ENCODE measurements at places on chromosomes 16 and 17.
A peak's percentile ranks its signal among the peaks of the same experiment; 100 is the strongest.

GRCh38 chr16:68487669-68488068 lies 39.4 kb upstream of the SMPD3 start:
- H3K4me3 ChIP-seq, result no peak overlapping the region
- DNase-seq, result no peak
- no peaks in the 10 kb centered on the region for H3K36me3 ChIP-seq
- peaks cover 14% of the 10 kb centered on the region for H3K4me1 ChIP-seq
- no peak overlapping the region for H3K27ac ChIP-seq
- no peaks in the 10 kb centered on the region for H3K27me3 ChIP-seq

DNA sequence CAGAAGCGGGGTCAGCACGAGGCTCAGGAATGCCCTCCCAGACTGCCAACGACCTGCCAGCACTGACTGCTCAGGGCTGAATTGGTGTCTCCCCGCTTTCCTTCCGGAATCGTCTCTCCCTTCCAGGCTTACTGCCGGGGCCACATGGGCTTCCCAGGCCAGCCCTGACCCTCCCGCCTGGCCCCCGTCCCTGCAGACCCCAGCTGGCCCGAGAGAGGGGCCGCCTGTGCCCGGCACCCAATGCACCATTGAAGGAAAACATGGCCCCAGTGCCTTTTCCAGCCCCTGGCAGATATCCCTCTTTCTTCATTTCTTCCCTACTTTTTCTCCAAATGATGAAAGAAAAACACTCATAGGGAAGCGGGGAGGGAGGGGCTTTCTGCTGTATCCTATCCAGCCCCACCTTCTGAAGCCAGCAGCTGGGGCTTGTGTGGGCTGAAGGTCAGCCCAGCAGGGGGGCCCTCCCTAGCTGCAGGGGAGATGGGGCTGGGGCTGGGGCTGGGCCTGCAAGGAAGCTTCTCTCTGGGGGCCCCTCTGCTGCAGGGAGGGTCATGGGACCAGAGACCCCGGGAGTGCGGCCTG lies 25.9 kb downstream of the ZNF469 start:
- H3K4me3 ChIP-seq, result no peak overlapping the region
- H3K27me3 ChIP-seq, result peaks cover 16% of the 10 kb centered on the region
- DNase-seq, result no peak
- H3K27ac ChIP-seq, result no peak overlapping the region
- H3K4me1 ChIP-seq, result no peaks in the 10 kb centered on the region

- DNase-seq, result no peak
- no peaks in the 10 kb centered on the region for H3K27me3 ChIP-seq
- H3K4me3 ChIP-seq, result no peak overlapping the region
- H3K36me3 ChIP-seq, result peaks cover 18% of the 10 kb centered on the region
These were observed 7.5 kb downstream of the SRSF1 start for GRCh38 chr17:57999496-58000017.

DNA sequence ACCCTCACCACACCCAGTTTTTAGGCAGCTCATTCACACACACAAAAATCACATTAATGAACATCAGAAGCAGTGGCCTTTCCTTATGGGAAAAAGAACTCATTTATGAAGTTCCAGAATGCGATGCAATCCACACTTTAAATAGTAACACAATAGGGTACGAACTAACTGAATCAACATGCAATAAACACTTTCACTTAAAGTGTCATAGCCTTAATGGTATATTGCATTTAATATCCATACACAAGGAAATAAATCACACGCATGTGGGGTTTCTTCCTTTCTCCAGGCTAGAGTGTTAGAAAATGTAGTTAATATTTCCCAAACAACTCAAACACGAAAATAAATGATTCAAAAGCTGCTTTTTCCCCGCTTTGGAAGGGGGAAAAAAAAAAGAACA lies 19.7 kb downstream of the ADCY9 start:
- peaks cover 9% of the 10 kb centered on the region for H3K4me1 ChIP-seq
- no peak overlapping the region for H3K4me3 ChIP-seq
- no peak overlapping the region for H3K27ac ChIP-seq
- no peaks in the 10 kb centered on the region for H3K36me3 ChIP-seq
- no peaks in the 10 kb centered on the region for H3K27me3 ChIP-seq

DNA sequence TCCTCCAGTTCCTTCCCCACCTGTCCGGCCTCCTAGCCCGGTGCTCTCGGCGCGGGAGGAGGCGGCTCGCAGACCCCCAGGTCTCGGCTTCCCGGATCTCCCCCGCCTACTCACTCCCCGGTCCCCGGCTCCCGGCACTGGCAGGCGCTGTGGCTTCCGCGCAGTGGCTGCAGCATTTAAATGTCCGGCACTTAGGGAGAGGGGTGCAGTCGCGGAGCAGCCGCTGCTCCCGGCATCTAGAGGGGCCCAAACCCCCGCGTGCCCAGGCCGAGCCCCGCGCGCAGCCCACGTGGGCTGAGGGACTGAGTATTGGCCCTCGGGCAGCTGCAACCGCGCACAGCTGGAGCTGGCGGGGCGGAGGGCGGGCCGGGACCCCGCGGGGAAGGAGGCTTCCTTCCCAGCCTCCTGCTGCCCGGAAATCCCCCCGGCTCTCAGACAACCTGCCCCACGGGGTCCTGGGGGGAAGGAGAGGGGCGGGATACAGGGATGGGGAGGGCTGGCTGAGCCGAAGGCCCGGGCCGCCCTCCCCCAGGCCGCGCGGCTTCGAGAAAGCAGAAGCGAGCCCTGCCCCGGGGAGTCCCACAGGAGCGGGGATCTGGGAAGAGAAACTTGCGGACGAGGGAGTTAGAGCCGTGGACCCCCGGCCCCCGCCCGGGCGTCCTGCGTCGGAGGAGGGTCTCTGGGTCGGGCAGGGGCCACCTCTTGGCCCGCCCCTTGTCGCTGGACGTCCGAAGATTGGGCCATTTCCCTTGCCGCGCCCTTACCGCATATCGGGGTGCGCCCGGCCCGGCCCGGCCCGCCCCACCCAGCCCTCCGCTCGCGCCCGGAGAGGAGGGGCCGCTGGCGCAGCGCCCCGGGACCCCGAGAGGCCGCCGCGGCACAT lies at the start of gene MMP25:
TSS of gene MMP25 (plus strand) at position 804 of the 883 bp plus-strand sequence. CDS start 357 bp downstream, outside the sequence.
- no peak for DNase-seq
- H3K27me3 ChIP-seq, result peaks cover 70% of the 10 kb centered on the region
- no peaks in the 10 kb centered on the region for H3K36me3 ChIP-seq
- peaks cover 5% of the 10 kb centered on the region for H3K4me1 ChIP-seq

DNA sequence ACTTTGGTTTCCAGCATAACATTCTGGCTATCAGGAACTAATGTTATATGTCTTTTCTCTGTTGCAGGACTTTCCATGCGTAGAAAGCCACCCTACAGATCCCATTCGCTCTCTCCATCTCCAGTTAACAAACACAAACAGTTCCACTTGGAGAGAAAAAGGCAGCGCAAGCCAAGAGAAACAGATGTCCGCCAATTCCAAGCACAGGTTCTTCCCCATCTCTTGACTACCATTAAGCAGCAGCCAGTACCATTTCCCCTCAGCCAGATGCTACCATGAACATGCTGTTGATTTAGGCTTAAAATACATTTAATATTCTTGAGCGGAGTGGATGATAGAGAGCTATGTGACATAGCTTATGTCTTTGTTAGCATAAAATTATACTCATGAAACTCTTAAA lies 22.4 kb downstream of the CEP95 start:
- H3K36me3 ChIP-seq, result peaks cover 27% of the 10 kb centered on the region
- no peak overlapping the region for H3K27ac ChIP-seq
- no peaks in the 10 kb centered on the region for H3K4me1 ChIP-seq
- no peak overlapping the region for H3K4me3 ChIP-seq
- no peak for DNase-seq

GRCh38 chr16:72394526-72394925 lies 222.6 kb upstream of the PMFBP1 start:
- H3K27ac ChIP-seq, result no peak overlapping the region

DNA sequence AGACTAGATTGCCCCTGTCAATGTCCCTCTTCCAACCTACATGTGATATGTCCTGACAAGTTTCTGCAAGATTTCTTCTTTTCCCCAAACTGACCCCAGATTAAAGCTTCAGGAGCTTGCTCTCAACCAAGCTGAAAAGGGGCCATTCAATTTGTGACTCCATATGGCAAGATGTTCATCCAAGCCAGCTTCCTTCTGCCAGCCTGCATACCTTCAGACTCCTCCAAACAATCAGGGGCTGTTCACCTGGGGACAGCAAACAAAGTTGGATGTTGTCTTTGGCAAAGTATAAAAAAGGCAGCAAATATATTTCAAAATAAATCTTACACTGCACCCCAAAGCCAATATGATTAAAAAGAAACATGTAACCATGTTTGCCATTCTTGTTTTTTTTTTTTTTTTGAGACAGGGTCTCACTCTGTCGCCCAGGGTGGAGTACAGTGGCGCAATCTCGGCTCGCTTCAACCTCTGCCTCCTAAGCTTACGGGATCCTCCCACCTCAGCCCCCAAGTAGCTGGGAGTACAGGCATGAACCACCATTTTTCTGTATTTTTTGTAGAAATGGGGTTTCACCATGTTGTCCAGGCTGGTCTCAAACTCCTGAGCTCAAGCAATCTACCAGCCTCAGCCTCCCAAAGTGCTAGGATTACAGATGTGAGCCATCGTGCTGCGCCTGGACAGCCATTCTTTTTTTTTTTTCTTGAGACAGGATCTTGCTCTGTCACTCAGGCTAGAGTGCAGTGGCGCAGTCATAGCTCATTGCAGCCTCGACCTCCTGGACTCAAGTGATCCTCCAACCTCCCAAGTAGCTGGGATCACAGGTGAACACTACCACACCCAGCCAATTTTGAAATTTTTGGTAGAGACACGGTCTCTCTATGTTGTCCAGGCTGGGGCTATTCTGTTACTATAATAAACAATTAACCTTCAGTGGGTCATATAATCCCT lies 50.0 kb upstream of the AKAP1 start:
- peaks cover 12% of the 10 kb centered on the region for H3K4me1 ChIP-seq
- peaks cover 12% of the 10 kb centered on the region for H3K27me3 ChIP-seq
- DNase-seq, result no peak
- H3K4me3 ChIP-seq, result no peak overlapping the region
- H3K27ac ChIP-seq, result no peak overlapping the region
- H3K36me3 ChIP-seq, result no peaks in the 10 kb centered on the region

- H3K4me1 ChIP-seq, result no peaks in the 10 kb centered on the region
- no peak for DNase-seq
- no peaks in the 10 kb centered on the region for H3K27me3 ChIP-seq
- no peak within 1 kb of the TSS for H3K27ac ChIP-seq
- H3K36me3 ChIP-seq, result no peaks in the 10 kb centered on the region
These were observed at the start of gene PLD6 for GRCh38 chr17:17206124-17206912. Gene PLD6, minus strand, starts transcription at chr17:17206333. Its CDS starts 47 bp downstream, at chr17:17206286.

DNA sequence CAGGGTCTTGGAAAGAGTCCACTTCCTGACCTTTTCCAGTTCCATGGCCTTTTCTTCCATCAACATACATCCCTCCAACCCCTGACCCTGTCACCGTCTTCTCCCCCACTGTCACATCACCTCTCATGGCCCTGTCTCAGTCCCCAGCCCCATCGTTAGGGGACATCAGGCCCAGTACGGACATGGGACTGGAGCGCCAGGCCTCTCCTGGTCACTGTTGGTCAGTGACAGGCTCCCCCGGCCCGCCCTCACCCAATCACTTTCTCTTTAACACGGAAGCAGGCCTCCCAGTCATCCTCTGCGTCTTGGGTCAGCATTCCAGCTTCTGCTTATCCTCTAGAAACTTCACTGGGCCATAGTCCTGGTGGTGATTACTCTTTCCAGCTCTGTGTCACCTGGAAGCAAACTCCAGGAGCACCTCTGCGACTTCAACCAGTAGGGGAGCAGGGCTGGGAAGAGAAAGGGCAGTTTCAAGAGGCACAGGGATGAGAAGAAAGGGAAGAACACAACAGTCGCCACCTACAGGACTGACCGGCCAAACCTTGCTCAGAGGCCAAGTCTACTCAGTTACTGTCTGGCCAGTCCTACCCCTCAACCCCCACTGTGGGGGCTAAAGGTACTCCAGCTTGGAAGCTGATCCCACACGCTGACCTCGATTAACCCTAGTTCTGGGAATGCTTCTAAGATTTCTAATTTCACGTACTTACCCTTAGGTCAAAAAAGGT lies 15.9 kb upstream of the ICAM2 start:
- DNase-seq, result no peak
- H3K36me3 ChIP-seq, result peaks cover 21% of the 10 kb centered on the region
- no peaks in the 10 kb centered on the region for H3K27me3 ChIP-seq
- no peak overlapping the region for H3K4me3 ChIP-seq
- peak overlapping the region; percentile 52 for H3K27ac ChIP-seq

DNA sequence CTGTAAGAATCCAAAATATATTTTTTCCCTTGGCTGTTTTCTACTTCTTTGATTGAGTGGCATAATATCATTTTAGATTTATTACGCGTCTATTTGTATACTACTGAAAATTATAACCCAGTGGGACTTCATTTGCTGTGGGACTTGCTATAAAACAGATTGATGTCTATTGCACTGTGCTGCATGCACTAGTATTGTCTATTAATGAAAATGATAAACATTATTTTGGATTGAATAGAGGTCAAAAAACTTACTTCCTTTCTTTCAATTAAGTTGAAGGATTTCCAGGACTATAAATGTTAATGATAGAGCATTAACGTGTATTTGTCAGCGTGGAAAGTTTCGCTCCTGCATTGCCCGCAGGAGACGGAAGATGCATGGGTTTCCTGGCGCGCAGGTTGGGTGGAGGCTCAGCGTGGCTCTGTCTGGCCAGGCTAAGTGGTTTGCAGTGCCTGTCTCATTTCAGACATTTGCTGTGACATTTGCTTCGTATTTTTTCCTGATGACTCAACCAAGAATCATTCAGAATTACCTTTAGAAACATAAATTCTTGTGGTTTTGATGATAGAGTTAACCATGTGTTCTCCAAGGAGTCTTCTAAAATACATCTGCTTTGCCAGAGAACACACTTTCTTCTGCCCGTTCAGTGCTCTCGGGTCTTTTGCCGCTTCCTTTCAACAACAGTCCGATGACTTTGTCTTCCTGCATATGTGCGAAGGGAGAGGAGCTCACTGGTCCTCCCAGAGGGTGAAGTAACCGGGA lies 216.7 kb downstream of the RPTOR start:
- DNase-seq, result no peak
- no peaks in the 10 kb centered on the region for H3K27me3 ChIP-seq
- peaks cover 6% of the 10 kb centered on the region for H3K4me1 ChIP-seq
- no peak overlapping the region for H3K4me3 ChIP-seq
- no peak overlapping the region for H3K27ac ChIP-seq

DNA sequence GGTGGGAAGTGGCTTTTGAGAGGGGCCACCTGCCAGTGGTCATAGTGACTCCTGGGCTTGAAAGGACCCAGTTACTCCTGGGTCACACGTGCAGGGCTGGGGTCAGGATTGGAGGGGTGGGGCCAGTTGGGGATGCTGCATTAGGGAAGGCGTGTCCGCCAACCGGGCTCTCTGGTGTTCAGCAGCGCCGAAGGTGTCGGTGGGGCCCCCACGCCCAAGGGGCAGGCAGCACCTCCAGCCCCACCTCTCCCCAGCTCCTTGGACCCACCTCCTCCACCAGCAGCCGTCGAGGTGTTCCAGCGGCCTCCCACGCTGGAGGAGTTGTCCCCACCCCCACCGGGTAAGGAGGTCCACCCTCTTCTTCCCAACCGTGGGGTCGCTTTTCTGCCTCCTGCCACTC lies 9.5 kb downstream of the ABI3 start:
- H3K27ac ChIP-seq, result no peak overlapping the region
- peaks cover 56% of the 10 kb centered on the region for H3K27me3 ChIP-seq
- no peak overlapping the region for H3K4me3 ChIP-seq
- peaks cover 5% of the 10 kb centered on the region for H3K4me1 ChIP-seq
- no peak for DNase-seq
